A673 (cell line): ENCODE measurements at places on chromosomes 2 and 18. TPM values are rescaled to one million over a fixed set of nuclear protein-coding genes. Genes with fewer than 3 reads are reported as not detected.

DNA sequence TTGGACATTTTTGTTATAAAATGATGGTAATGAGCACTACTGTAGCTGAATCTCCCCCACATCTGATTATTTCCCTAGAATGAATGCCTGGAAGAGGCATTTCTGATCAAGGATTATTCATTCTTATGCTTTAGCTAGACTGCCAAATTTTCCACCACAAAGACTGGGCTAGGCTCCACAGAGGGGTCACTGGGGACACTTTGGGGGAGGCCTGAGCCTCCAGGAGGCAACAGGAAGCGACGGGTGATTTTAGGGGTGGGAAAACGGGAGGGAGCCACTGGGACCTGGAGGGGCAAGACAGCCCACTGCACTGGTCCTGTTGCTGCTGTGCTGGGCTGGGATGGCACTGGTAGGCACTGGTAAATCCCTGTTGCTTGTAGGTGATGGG, 2.4 kb upstream of the ASB1 start:
- DNase-seq = no peak

DNA sequence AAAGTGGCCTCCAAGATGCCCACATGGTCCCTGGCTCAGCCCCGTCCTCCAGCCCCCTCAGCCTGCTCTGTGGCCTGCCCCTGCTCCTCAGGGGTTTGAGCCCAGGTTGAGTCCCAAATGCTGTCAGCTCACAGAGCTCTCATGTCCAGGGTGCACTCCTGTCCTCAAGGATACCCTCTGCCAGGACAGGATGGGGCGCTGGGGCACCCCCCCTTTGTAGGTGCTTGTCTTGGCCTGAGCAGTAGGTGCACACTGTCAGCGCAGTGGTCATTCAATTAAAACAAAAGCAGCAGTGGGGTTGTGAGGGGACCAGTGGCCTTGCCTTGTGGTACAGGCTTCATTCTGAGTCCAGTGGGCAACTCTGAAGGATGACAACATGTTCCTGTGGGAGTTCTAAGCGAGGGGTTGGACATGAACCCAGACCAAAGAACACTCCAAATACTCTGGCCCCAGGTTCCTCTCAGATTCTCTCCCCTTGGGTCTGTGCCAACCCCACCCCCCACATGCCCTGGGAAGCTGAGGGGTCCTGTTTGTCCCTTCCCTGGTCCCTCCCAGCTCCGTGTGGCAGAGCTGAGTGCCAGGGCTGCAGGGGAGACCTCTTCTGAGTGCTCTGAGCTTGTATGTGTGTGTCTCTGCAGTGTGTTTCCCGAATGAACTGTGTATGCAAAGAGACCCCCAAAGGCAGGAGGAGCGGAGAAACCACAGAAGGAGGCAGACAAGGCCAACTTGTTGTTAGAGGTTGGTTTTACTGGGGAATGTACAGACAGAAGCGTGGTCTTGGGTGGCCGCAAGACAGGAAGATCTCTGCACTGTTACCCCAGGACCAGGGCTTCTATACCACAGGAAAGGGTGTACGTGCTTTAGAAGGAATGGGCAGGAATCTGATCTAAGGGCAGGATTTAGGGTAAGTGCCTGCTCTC, 155.6 kb upstream of the HS6ST1 start:
- no peak for DNase-seq

- no peak for DNase-seq
Observed at GRCh38 chr2:130922417-130922816, 85.7 kb downstream of the ARHGEF4 start.

DNA sequence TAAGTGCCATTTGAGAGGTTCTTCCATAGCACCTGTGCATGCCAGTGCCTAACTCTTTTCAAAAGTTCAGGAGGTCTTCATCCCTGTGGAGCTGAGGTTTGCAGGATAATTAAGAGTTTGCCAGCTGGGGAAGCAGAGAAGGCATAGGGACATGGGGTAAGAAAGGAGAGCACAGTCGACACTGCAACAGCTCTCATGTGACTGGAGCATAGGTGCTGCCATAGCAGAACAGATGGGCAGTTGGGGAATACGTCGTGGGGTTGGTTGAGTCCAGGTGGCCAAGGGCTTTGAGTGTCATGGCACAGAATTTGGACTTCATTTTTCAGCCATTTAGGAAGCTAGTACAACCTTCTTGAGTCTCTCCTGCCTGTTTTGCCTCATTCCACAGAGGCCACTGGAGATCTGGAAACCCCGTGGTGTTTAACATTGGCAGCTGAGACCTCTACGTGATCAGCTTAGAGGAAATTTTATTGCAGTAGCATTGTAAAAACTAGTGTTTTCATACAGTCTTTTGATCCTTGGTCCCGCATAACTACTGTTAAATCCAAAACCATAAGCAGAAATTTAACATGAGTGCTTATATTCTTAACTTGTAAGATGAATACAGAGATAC, 65.1 kb downstream of the CRIM1 start:
- DNase-seq = no peak

UCN gene
- 0.64 and 0.68 TPM in 2 replicates for total RNA-seq

ST8SIA3 gene
- total RNA-seq = not detected in 2 replicates
